NCI-H187 treated with DMSO at 0.1 percent for 48 hours (cell line): ENCODE measurements at places on chromosomes 12 and 14.

DNA sequence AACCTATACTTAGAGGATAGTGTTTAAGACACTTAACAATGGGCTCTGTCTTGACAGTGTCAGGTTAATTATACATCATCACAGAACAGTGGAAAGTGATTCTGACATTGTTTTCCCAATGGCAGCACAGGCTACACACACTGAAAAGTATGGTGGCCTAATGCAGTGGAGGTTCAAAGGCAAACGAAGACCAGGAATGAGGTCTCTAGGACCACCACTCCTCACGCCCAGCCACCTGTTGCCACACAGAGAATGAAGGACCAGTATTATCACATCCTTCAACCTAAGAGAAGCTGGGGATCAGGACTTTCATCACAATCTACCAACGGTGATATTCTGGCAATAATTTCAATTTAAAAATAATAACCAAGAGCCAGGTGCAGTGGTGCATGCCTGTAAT, 34.5 kb upstream of the CDK2AP1 start:
- DNase-seq, result no peak

- DNase-seq, result no peak
Observed at GRCh38 chr12:14605401-14605989, 37.8 kb upstream of the PLBD1 start.

DNA sequence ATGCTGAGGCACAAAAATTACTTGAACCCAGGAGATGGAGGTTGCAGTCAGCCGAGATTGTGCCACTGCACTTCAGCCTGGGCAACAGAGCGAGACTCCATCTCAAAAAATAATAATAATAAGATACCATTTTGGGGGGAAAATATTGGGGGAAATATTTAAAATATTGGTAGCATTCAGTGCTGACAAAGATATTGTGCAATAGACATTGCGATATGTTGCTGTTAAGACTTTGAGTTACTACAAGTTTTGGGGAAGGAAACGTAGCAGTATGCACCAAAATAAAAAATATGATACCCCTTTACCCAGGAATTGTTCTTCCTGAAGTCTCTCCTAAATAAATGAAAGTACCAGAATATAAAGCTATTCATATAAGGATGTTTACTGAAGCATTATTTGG, 37.7 kb upstream of the MYBPC1 start:
- no peak for DNase-seq

DNA sequence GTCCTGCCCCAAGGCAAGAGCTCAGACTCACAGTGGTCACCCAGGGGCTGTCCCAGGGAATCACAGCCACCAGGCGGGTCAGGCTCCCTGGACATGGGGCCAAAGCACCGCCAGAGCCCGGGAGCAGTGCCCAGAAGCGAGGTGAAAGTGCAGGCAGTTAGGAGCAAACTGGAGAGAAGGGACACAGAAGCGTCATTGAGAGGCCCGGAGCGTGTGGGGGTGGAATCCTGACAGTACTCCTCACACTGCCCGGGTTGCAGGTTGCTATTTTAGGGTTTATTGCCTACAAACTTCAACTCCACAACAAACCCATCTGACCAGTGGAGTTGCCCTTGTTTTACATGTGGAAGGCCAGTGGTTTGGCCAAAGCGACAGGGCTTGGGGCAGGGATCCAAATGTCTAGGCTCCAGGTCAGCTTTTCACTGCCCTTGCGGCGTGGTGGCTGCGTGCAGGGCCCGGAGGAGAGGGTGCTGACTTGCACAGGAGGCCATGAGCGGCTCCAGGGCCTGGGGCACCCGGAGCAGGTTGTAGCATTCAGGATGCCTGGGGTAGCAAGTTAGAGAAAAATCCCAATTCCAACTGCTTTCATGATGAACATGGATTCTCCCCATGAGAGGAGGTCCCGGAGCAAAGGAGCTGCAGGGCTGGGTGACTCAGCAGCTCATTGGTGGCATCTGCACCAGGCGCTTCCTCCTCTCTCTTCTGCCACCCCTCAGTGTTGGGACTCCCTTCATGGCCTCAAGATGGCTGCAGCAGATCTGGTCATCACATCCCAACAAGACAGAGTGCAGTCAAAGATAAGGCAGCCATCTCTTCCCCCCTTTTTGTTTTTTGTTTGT, 112.3 kb upstream of the NCOR2 start:
- DNase-seq, result no peak

DNA sequence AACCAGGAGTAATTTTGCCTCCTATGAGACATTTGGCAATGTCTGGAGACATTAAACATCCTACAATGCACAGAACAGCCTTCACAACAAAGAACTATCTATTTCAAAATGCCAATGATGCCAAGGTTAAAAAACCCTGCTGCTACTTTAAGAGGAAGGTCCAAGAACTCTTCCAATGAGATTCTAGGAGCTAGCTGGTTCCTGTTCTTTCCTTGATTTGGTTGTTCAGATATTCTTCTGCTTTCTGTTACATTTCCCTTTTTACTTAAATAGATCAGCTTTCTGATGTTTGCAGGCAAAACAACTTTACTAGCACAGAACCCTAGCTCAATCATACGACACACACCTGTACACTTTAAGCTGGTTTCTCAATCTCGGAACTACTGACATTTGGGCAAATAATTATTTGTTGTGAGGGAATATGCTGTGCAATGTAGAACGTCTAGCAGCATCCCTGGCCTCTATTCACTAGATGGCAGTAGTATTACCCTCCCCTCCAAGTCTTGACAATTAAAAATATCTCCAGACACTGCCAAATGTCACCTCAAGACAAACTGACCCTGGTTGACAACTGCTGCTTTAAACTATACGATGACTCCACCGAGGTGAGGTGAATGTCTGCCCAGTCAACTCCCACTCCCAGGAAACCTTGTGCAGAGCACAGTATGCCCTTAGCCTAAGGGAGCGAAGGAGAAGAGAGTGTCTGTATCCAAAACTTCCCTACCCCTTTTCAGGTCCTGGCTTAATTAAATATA, 4.4 kb downstream of the BLTP3B start:
- no peak for DNase-seq

DNA sequence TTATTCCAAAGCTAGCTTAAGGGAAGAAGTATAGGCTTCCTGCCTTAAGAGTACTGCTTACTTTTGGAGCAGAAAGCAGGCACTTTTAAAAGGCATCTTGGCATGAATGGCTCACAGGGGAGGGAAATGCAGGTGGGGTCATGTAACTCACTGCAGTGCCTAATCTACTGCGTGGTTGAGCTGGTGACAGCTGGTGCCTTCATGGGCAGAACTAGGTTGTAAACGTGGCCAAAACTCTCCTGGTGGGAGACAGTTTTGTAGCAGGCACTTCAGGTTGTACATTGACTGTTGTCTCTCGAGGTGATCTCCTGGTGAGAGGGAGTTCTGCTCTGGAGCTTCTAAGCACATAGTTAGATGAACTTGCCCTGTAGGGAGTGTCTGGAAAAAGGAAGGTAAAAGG, 962.5 kb downstream of the DIO2 start:
- no peak for DNase-seq

GRCh38 chr12:103858953-103859601, 18.0 kb upstream of the NT5DC3 start:
- DNase-seq, result no peak
